ENCODE measurements at places on chromosomes 1 and 21.

- DNase-seq, result peak; percentile 21
Measured at GRCh38 chr1:199684686-199685273, 342.7 kb upstream of the NR5A2 start.

DNA sequence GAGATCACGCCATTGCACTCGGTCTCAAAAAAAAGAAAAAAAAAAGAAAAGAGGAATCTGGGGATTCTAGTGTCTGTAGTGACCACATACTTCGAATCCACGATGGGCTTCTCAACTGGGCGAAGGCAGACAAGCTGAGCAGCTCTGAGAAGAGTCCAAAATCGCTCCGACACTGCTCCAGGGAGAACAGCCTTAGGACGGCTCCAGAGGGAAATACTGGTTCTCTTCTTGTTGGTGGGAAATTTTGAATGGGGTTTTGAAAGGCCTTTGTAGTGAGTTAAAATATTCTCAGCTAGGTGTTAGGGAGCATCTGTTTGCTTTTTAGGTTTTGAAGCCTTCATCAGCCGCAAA lies 18.3 kb upstream of the HJV start:
- DNase-seq, result no peak

DNA sequence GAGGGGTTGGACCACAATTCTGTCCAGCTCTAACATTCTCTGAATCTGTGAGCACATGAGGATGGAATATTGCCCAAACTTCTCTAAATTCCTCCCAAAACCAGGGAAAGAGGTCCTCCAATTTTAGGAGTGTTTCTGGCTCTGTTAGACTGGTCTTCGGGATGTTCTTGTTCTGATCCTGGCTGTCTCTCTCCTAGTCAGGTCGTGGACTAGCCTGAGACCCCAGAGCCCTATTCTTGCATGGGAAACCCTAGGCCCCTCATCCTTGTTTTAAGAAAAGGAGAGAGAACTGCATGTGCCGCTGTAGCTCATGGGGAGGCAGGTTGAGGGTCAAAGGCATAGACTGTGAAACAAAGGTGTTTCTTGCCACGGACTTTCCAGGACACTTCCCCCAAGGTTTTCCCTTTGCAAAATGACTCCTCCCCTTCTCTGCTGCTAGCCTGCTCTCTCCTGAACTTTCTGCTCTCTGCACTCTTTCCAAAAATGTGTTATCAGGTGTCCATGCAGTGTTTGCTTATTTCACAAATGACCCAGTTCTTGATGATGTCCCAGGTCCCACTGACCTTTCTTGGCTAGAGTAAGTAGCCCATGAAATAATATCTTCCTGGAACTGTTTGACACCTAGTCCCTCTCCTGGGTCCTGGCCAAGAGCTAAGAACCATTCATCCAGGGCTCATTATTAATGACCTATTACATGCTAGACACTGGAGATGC lies 29.3 kb upstream of the RD3 start:
- no peak for DNase-seq

DNA sequence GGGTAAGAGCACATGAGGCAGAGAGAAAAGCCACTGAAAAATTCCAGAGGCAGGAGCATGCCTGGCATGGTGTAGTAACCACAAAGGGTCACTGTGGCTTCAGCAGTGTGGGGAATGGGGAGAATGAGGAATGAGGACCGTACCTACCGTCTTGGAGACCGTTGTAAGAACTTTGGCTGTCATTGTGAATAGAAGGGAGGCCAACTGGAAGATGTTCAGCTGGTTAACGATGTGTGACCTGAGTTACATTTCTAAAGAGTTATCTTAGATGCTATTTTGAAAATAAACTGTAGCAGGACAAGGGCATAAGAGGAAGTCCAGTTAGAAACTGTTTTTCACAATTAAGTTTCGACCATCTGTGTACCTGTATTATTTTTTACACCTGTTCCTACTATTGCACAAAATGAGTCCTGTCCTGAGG lies 365.5 kb upstream of the SGIP1 start:
- peak; percentile 12 for DNase-seq

DNA sequence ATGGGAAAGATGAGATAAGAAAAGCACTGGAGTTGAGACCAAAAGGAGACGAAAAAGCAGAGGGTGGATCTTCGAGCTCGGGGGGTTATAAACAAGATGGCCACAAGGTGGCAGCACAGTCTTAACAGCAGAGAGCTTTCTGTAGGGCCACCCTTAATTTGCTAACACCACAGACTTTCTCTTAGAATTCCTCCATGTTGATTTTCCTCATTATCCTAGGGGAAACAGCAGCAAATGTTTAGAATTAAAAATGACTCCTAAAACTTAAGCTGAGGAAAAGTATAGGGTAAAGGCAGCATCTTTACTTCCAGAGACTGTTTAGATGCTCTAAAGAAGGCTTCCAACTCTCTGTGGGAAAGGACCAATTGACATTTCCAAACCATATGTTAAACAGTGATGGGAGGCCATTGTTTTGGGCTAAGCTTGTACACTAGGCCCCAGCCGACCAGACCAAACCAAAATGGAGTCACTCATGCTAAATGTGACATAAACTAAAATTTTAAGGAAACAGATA lies 2.5 kb upstream of the APOBEC4 start:
- DNase-seq, result peak; percentile 78
